Stimulated activated CD8-positive, alpha-beta memory T cell treated with anti-CD3 and anti-CD28 coated beads, Interleukin-15, amount 100 ng/mL, for 24 hours (primary cell): ENCODE measurements at places on chromosomes 5 and 9.

DNA sequence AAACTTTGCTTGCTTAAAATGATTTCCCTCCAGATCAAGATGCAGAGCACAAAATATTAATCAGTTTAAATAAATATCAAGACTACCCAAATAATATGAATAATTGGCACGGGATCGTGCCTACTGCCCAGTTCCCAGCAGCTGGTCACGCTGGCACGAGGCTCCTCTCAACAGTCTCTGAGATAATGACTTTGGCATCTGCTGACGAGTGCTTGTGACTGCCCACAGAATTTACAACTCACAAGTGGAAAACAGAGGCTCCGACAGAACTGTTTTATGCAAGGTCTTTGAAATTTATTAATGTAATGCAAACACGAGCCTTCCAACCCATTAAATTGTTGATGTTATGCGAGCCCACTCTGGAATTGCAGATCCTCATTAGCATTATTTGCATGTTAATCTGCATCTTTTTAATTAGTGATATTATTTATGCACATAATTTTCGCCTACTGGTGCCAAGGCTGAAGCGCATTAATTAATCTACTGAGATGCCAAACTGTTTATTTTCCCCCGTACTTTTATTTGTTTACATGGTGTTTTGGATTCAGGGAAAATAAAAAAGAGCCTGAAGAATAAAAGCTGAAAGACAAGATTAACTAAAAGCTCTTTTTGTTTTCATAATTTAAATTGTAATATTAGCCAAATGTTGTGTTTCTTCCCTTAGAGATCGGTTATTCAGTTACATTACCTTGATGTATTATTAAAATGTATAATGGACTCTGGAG, 369.3 kb upstream of the IRX1 start:
- no peak for DNase-seq

DNA sequence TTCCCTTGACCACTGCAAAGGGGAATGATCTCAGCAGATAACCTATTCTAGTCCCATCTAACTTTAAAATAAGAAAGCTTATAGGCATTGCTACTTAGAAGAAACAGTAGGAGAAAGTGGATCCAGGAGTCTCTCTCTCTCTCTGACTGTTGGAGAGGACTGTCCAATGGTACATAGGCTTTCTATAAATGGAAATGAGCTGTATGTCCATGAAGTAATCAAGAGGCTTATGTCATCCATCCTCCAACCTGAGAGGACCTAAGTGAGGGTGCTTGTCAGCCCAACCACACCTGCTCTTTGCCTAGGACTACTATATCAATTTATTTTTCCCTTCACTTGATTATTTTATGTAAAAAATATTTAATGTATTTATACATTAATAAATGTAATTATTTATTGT, 172.3 kb downstream of the PAPPA start:
- DNase-seq: no peak

GRCh38 chr5:140214831-140215230, 39.8 kb downstream of the CYSTM1 start:
- DNase-seq: no peak

DNA sequence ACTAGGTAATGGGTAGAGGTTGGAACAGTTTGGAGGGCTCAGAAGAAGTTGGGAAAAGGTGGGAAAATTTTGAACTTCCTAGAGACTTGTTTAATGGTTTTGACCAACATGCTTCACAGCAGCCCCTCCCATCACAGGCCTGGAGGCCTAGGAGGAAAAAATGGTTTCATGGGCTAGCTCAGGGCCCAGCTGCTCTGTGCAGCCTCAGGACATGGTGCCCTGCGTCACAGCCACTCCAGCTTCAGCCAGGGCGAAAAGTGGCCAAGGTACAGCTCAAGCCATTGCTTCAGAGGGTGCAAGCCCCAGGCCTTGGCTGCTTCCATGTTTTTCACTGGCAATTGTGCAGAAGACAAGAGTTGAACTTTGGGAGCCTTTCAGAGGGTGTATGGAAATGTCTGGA, 453.7 kb downstream of the LRRC70 start:
- no peak for DNase-seq

- DNase-seq: no peak
Observed at GRCh38 chr5:81233080-81233634, at the start of gene CKMT2. CKMT2 (plus strand) TSS chr5:81233322; CDS start chr5:81251133, 17,811 bp downstream.

DNA sequence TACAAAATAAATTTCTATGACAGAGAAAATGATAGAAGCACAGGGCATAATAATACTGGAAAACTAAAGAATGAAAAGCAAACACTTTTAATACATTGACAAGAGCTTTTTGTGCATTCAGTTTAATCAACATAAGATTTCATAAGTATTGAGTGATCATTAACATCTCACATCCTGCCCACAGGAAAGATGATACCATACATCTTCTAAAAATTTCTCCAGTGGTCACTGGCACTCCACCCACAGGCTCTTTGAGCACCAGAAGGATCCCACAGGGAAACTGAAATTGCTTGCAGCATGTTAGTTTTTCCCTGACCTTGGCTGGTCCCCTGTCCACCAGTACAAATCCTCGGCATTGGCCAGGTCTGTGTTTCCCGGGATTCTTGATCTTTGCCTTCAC, 186.0 kb downstream of the CEMIP2 start:
- no peak for DNase-seq

- no peak for DNase-seq
Observed at GRCh38 chr9:102985162-102985895, 9.8 kb upstream of the CYLC2 start.

- no peak for DNase-seq
Observed at GRCh38 chr9:79220251-79220650, 351.5 kb upstream of the TLE4 start.

DNA sequence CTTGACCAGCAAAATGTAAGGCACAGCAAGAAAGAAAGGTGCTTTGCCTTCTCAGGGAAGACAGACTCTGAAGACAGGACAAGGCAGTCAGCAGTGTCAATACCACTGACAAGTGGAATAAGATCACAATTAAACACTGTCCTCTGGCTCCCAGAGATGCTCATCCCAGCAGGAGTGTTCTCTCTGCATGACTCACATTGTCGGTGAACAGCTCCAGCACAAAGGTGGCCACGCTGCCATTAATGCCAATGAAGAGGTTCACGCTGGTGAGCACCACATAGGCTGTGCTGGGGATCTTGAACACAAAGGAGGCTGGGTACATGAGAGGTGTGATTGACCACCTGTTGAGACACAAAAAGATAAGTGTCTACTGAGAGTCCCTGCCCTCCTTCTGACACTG, 31.9 kb downstream of the NIPSNAP3B start:
- DNase-seq: no peak

GRCh38 chr9:73011181-73011750, 58.4 kb upstream of the ALDH1A1 start:
- no peak for DNase-seq

DNA sequence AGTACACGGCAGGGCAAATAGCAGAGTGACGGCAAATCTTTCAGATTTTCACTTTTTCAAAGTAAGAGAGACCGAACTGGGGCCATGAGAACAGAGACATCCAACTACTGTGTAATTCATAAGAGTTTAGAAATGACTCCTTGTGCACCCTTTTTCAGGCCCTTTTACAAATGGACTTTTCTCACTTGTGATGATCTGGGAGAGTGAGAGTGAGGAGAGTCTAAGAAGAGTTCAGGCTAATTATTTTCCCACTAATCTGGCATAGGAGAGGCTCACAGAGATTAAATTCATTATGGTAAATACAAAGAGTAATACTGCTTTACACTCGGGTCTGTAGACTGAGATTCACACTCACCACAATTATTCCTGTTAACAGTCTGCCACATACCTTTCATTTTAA, 880 bp upstream of the CCNG1 start:
- DNase-seq: no peak

DNA sequence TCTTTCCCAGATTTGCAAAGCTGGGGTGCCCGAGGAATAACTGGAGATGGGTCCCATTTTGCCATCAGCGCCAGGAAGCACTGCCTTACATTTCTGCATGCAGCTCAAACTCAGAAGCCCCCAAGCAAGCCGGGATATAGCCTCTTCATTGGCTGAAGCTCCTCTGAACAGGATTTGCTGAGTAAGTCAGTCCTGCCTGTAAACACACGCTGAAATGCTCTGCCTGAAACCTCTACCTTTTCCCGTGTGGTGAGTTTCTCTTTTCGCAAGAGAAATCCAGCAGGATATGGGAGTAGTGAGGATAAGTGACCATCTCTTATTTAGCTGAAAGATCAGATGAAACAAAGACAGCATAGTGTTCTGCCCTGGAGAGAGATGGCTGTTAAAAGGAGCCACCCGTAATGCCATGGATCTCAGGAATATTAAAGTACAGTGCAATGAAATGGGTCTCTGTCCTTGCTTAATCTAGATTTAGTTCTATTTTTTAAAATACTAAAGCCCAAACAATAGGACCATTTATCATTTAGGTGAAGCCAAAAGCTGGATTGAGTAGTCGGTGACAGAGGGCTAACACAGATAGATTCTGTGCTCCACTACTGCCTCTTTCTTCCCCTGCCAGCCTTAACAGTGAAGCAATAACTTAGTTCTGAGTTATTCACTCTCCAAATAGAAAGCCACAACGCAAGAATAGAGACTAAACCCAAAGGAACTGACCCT, 177.5 kb upstream of the PPP2R2B start:
- no peak for DNase-seq

- no peak for DNase-seq
Observed at GRCh38 chr9:69157751-69158466, 16.2 kb upstream of the TJP2 start.

DNA sequence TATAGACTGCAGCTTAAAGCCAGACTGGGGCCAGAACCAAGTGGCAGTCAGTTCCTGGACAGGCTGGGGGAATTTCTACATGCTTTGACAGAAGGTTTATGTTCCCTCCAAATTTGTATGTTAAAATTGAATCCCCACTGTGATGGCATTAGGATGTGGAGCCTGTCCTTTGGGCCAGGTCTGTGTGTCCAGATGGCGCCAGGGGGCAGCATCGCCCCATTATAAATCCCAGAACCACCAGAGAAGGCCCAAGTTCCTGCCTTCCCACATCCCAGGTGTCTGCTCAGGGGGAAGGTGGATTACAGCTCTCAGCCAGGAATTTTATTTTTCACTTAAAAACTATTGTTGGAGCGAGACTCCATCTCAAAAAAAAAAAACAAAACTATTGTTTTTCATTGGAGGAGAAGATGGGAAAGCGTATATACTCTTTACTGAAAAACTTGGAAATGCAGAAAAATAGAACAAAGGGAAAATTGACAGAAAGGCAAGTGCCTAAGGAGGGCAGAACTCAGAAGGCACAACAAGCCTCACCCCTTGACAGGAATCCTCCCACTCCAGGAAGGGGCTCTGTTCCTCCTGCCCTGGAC, 5.0 kb downstream of the IL3 start:
- no peak for DNase-seq

- DNase-seq: no peak
Observed at GRCh38 chr5:130805036-130805435, 360.0 kb downstream of the HINT1 start.

DNA sequence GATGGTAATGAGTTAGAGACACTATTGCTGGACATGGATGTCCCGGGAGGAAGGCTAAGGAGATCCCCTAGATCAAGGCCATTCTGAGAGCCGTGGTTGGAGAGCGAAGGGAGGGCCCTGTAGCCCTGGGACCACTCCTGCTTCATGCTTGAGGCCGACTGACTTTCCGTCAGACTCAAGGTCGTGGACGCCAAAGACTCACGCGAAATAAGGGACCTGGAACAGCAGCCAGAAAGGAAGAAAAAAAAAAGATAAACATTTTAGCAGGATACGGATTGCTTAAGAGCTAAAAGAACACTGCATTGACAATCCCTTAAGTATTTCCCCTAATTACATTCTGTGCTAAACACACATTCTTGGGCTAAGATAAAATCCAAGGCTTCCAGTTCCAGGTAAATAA, 181.2 kb downstream of the GLIS3 start:
- DNase-seq: no peak

DNA sequence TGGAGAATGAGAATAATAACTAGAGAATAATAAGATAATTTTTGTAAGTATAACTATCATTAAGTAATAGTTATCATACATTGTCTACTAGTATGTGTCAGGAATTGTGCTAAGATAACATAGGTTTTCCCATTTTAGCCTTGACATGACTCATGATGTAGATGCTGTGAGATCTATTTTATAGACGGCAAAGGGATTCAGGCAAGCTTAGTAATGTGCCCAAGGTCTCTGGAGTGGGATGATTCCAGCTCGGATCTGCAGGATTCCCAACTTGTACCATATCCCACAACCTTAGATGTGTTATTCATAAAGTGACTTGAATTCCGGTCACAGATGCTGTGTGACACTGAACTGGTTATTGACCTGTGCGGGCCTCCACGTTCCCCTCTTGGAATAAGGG, 51.5 kb downstream of the IL31RA start:
- no peak for DNase-seq

DNA sequence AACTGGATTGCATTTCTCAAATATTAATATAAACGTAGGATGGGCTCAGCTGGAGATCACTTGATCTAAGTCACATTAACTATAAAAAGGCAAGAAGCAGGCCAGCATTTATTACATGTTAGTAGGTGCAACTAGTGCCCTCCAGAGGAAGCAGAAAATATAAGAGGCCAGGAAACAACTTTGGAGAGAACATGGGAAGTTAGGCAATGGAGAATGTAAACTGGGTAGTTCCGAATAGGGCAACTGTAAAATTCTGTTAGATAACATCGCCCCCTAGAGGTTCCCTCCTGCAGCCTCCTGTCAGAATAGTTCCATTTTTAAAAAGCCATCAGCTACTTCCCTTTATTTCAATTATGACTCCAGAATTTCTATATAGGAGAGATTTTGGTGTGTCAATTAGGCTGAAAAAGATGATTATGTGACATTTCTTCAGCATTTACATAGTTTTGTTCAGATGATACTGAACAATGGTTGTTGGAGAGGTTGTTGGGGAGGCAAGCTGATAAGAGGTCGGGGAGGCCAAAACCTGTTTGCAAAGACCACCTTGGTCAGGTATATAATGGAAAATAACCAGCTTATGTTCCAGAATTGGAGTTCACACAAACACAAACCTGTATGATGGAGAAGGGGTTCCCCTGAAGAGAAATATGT, 22.4 kb downstream of the CCL28 start:
- no peak for DNase-seq

- DNase-seq: no peak
Observed at GRCh38 chr5:141692919-141693725, 11.1 kb upstream of the ARAP3 start.

- no peak for DNase-seq
Observed at GRCh38 chr9:121349009-121349408, 21.0 kb downstream of the STOM start.

- no peak for DNase-seq
Observed at GRCh38 chr5:45521067-45521466, 175.1 kb downstream of the HCN1 start.
